Activated CD4-positive, alpha-beta T cell treated with anti-CD3 and anti-CD28 coated beads, Interleukin-2, amount 50 U/mL, for 4 hours (primary cell): ENCODE measurements at places on chromosomes 12 and 14.

DNA sequence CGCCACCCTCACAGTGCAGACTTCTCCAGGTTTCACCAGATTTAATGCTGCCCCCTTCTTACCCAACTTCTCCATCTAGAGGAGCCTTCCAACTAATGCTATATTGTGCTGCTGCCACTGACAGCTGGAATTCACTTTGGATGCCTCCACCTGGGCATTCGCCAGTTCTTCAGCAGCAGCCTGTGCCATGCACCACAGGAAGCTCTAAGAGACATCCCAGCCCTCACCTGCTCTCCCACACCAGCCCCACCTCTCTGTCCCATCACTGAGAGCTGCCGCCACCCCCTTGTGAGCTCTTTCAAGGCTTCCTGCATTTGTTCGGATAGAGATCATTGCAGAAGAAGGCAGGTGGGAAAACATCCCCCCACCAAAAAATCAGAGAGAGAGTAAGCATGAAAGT is 4.6 kb upstream of the KRT2 start:
- DNase-seq, result no peak

- no peak for DNase-seq
Observed at GRCh38 chr12:80364056-80364455, 80.0 kb upstream of the PTPRQ start.

- DNase-seq, result no peak
Observed at GRCh38 chr12:22551624-22552023, 7.3 kb upstream of the C2CD5 start.

DNA sequence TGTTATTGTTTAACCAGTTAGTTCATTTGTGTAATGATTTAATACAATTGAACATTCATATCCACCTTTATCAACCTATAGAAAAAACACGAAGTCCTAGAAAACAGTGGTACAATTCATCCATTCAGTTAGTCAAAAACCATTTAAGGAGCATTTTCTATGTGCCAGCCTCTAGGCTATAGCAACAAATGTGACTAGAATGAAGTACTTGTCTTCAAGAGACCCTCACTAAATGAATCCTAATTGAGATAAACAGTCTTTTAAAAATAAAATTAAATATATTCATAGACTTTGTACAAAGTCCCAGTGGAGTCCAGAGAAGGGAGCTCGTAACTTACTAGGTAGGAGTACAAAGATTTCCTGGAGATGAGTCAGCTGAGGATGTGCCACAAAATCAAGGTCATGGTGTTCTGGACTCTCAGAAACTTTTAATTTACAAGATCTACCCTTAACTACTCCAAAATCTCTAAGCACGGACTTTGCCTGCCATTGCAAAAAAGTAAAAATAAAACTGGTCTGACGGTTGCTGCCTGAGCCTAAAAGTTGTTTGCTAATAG is 430.7 kb upstream of the DCN start:
- no peak for DNase-seq

GRCh38 chr12:106285982-106286381 is 16.6 kb upstream of the TCP11L2 start:
- DNase-seq, result no peak

DNA sequence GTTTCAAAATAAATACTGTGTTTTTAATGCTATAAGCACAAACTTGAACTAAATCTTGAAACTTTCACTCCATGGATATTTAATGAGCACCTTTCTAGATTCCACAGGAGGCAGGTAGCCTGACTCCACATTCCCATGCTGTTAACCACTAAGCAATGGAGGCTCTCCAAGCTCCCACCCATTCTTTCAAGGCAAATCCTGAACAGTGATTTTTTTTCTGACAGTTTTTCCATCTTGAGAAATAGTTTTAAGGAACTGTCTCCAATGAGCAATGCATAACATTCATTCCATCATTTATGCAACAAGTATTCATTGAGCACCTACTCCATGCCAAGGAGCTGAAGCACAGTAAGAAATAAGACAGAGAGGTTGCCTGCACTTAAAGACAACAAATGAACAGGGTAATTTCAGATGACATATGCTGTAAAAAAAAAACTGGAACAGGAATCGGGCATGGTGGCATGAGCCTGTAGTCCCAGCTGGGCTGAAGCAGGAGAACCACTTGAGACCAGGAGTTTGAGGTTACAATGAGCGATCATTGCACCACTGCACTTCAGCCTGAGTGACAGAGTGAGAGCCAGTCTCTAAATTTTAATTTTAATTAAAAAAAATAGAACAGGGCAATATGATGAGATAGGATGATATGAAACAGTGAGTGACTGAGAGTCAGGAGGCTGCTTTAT is 102.3 kb upstream of the CPSF6 start:
- DNase-seq, result no peak

- no peak for DNase-seq
Observed at GRCh38 chr12:107992870-107993451, 136.1 kb upstream of the WSCD2 start.

GRCh38 chr14:75845136-75845804 is 136.5 kb downstream of the TGFB3 start:
- no peak for DNase-seq

GRCh38 chr12:32322354-32322753 is 77.0 kb upstream of the FGD4 start:
- no peak for DNase-seq

DNA sequence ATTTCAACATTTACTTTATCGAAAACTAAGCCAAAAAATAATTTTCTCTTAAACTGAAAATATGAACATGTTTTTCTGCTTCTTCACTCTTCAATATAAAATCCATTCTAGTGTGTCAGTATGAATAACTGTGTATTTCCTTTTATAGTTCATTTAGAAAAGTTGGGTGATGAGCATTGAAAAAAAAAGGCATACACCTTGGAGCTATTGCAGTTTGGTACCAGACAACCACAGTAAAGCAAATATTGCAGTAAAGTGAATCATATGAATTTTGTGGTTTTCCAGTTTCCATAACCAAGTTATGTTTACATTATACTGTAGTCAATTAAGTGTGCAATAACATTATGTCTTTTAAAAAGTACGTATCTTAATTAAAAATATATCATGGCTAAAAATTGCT is 195.0 kb upstream of the FOXG1 start:
- DNase-seq, result no peak

GRCh38 chr12:122646517-122647217 is 56.5 kb downstream of the HCAR2 start:
- peak; percentile 46 for DNase-seq

DNA sequence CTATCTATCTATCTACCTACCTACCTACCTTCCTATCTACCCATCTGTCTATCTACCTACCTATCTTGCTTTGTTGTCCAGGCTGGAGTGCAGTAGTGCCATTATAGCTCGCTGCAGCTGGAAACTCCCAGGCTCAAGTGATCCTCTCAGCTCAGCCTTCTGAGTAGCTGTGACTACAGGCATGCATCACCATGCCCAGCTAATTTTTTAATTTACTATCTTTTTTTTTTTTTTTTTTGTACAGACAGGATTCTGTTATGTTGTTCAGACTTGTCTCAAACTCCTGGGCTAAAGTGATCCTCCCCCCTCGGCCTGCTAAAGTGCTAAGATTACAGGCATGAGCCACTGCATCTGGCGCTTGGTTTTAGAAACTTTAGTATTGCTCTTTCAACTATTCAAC is 762.4 kb downstream of the SLC6A15 start:
- no peak for DNase-seq

GRCh38 chr12:100758083-100758482 is 36.5 kb upstream of the ANO4 start:
- DNase-seq, result no peak

GRCh38 chr12:27511031-27511722 is 12.8 kb upstream of the PPFIBP1 start:
- DNase-seq, result no peak

DNA sequence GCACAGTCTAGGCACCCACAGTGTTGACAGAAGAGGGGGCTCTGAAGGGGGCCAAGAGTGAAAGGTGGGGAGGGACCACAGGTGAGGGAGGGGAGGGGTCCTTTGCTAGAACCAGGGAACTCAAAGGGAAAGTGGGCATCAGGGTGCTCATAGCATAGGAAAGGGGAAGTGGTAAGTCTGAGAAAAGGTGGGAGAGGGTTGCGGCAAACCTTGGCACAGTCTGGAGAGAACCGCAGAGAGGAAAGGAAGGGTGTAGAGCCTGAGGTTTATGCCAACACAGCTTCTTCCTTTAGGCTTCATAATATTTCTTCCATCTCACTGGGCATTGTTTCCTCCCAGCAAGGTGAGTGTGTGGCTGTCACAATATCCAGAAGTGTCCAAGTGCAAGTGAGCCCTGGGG is 11.5 kb upstream of the PLEK2 start:
- no peak for DNase-seq

DNA sequence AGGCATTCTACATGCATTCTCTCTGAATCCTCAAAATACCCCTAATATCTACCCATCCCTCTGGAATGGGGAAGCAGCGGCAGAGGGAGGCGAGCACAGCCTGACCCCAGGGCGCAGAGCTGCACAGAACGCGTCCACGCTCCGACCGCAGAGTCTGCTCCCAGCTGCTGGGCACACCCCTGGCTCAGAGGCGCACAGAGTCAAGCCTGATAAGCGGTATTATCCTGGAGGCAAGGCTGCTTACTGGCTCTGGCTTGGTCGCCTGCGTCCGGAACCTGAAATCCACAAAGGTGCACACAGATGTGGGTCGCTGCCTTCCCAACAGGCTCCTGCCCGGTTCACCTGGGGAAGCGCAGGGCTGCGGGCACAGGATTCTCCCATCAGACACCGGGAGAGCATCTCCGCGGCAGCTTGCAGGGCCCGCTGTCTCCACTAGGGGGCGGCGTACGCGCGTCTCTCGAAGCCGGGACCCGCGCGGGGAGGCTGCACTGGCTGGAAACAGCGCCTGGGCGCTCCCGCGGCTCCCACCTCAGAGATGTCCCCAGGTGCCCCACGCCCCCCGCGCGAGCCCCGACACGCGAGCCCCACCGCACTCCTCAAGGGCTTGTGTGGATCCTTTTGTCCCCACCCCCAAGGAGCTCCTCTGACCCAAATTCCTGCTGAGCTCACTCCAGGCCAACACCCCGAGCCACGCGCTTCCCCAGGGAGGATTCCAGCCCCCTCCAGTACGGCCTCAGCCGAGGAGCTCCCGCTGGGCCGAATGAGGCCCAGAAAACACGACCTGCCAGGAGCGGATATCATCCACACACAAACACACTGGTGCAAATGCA is 120.1 kb upstream of the FZD10 start:
- DNase-seq, result peak; percentile 9

DNA sequence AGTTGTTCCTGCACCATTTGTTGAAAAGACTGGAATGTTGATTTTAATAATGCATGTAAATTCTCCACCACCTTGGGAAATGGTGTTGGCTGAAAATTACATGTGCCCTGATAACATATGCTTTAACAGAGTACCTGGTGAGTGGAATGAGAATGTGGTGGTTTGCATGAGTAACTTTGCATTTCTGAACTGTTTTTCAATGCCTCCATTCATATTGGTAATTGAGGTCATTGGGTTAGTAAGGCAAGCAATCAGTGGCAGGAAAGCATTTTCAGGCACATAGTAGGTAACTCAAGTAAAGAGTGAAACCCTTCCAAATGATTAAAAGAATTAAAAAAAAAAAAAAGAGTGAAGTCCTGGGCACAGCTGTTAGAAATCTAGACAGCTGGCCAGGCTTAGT is 32.2 kb upstream of the BICD1 start:
- DNase-seq, result no peak

- DNase-seq, result no peak
Observed at GRCh38 chr12:85720308-85721033, 115.7 kb downstream of the RASSF9 start.

DNA sequence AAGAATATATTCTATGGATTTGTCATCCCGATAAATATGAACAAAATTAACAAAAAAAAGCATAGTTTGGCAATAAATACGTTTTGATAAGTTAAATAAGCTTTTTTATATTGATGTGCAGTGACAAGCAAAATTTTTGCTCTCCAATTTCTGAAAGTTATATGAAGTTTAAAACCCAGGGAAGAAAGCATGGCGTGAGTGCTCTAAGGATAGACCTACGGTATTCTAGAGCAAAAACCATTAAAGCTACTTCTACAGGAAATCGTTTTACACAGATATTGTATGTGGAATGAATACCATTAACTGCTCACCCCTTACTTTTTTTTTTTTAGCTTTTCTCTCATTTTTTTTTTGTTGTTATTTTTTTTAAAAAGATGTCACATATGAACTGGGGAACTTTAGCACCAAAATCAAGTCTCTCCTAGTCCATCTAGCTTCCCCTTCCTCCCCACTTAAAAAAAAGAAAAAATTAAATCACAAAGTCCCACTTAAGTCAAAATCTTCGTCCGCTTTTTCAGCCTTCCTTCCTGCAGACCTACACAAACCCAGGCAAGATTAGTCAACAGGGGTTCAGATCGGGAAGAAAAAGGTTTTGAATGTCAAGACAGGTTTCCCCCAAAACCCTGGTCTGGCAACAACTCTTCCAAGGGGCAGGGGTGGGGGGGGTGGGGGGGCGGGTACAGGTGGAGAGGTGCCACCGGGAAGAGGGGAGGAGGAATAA is 4.4 kb downstream of the ZFP36L1 start:
- no peak for DNase-seq

DNA sequence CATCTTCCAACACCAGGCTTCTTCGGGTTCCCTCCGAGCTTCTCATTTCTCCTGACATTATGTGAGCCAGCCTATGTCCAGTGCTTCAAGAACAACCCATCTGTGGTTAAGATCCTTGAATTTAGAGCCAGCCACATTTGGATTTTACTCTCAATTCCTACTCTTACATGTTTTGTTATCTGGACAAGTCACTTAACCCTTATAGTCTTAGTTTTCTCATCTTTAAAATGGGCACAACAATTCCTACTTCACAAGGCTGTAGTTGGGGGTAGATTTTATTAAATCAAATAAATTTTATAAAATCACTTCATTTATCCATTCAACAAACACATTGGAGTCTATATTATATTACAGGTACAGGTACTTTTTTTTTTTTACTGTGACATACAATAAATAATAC is 105.5 kb upstream of the SLC38A2 start:
- DNase-seq, result no peak

- no peak for DNase-seq
Observed at GRCh38 chr14:65704850-65705249, 292.3 kb downstream of the FUT8 start.

DNA sequence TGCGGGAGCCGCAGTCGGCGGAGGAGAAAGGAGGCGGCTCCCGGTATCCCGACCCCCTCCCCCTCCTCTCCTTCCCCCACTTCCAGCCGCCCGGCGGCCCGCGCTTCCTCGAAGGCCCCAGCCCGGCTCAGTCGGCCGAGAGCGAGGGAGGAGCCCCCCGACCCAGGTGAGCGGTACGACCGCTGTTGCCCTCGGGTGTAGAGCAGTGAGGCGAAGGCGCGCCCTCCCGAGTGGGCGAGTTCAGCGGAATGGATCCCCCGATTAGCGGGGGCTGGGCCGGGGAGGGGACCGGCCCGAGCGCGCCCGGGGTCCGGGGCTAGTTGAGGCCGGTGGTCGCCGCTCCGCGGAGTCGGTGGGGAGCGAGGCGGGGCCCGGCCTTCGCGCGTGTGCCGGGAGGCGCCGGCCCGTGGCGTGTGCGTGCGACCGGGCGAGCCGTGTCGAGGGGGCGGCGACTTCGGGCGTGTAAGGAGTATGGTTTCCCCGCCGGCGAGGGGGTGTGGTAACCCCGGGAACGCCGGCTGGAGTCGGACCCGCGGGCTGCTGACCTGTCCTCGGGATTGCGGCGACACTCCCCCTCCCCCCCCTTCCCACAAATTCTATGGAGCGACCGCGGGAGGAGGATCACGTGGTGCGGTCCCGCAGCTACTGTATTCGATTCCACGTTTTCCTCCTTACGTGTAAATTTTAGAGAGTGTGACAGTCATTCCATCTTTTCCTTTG is 501 bp downstream of the RIMKLB start:
- peak; percentile 29 for DNase-seq

GRCh38 chr14:88289996-88290395 is 33.1 kb downstream of the KCNK10 start:
- no peak for DNase-seq
